ENCODE measurements at places on chromosomes 3 and 15.

DNA sequence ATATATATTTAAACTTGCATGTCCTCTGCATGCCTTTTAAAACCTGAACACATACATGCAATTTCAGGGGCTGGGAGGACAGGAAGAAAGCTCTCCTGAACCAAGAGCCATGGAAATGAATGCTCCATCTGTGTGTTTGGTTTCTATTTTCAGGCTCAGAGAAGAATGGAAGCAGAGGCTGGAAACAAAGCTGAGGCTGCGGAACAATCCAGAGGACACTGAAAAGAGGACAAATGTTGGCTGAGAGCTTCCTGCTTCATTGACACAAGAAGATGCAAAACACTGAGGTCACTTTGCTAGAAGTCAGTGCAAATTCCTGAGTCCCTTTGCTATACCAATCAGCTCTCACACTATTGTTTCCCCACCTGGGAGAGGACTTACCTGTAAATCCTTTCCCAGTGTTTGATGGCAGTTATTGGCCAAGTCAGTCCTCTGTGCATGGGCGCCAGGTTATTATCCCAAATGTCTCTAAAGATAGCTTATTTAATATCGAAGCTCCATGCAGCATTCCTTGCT is 12.7 kb downstream of the FAM240A start:
- no peak for DNase-seq

- DNase-seq: no peak
These were observed 116.5 kb downstream of the THSD4 start for GRCh38 chr15:71231758-71232157.

- no peak for DNase-seq
These were observed 51.5 kb downstream of the C3orf20 start for GRCh38 chr3:14726441-14726780.

DNA sequence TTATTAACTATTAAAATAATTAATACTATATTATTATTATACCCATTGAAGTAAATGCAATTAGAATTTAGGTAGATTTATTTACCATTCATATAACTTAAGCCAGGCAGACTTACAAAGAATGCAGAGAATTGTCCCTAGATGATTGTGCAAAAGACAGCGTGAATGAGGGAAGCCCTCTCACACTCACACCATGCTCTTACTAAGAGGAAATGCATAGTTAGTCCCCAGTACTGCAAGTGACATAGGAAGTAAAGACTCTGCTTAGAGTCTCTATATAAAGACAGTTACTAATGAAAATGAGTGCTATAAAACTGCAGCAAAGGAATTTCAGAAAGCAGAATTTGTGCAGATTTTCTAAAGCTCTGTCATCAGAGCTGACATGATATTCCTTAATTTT is 270.4 kb downstream of the ZBBX start:
- DNase-seq: no peak

DNA sequence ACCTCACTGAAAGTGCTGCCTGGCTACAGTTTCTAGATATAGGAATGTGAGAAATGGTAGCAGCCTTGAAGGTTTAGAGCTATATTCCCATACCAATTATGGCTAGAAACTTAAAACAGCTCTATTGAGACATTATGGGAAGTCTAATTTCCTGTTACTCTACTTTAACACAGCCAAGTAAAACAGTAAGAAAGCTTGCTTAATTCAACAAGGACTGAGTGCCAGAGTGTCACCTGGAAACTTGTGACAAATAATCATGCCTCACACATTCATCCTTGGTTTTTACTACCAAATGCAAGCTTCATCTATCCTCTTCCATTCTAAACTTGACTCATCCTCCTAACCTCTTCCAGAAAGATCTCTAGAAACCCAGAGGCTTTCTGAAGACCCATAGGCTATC is 41.7 kb downstream of the UBE3A start:
- DNase-seq: no peak

DNA sequence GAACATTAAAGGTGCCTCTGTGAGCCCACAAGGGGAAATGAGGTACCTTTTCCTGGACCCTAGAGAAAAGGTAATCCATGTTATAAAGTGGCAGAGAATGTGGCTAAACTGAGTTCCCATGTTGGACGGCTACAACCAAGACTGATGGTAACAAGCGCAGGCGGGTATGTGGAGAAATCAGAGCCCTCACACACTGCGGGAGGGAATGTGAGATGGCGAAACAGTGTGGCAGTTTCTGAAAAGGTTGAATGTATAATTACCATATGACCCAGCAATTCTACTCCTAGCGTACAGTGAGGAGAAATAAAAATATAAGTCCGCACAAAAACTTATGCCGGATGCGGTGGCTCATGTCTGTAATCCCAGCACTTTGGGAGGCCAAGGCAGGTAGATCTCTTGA is 24.1 kb upstream of the SHISA5 start:
- DNase-seq: no peak

DNA sequence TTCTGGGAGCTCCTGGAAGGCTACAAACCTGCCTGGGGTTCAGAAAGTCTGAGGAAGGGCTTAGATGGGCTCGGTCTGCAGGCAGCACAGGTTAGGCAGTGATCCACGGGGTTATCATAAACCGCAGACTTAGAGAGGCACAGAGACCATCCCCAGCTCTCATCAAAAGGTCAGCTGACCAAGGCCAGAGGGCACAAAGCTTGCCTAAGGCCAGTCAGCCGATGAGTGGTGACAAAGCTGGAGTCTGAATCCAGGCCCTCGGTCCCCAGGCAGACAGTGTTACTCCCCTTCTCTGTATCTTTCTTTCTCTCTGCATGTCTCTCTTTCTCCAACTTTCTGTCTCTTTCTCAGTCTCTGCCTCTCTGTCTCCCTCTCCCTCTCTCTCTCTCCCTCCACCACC is 56.5 kb downstream of the ADCY5 start:
- no peak for DNase-seq

- DNase-seq: no peak
These were observed 625.2 kb downstream of the ZIC1 start for GRCh38 chr3:148034353-148034752.

- no peak for DNase-seq
These were observed 34.9 kb downstream of the AMOTL2 start for GRCh38 chr3:134339331-134339730.

- no peak for DNase-seq
These were observed 928.3 kb downstream of the NSUN3 start for GRCh38 chr3:94990952-94991705.

DNA sequence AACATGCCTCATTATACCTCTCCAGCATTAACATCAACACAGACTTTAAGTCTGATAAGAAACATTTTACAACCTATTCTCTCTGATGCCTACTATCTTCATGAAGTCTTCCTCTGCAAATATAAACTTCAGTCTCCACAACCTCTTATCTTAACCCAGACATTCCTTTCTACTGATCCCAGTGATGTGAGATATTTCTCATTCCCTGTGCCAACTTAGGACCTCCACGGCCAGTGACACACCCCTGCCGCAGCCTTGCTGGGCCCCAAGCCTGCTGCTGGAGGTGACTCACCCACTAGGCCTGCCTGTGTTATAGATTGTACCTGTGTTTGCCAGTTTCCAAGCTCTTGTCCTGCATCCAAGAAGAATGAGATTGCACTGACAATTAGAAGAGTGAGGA is 734.5 kb upstream of the CADM2 start:
- DNase-seq: no peak

GRCh38 chr15:46091860-46092450 is 457.1 kb downstream of the SQOR start:
- DNase-seq: no peak

GRCh38 chr3:125163739-125164601 is 48.6 kb downstream of the SLC12A8 start:
- no peak for DNase-seq

DNA sequence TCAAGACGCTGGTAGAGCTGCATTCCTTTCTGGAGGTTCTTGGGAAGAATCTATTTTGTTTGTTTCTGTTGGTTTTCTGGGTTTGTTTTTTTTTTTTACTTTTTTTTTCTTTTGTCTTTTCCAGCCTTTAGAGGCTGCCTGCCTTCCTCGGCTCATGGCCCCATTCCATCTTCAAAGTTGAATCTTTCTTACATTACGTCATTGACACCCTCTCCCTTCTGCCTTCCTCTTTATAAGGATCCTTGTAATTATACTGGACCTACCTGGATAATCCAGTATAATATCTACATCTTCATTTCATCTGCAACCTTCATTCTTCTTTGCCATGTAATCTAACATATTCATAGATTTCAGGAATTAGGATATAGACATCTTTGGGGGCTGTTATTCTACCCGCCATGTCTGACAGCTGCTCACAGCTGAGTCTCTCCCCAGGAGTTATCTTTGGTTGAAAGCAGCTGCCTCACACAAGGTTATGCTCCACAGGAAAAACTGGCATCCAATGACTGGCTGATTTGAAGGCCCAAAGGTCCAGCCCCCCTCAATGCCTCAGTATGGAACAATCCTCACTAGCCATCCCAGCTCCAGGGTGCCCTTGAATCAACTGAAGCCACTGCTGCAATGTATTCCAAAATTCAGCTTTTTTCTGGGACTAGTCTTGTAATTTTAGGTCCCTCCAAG is 38.4 kb upstream of the THBS1 start:
- DNase-seq: no peak

- DNase-seq: no peak
These were observed 25.5 kb upstream of the FLNB start for GRCh38 chr3:57982561-57983243.

DNA sequence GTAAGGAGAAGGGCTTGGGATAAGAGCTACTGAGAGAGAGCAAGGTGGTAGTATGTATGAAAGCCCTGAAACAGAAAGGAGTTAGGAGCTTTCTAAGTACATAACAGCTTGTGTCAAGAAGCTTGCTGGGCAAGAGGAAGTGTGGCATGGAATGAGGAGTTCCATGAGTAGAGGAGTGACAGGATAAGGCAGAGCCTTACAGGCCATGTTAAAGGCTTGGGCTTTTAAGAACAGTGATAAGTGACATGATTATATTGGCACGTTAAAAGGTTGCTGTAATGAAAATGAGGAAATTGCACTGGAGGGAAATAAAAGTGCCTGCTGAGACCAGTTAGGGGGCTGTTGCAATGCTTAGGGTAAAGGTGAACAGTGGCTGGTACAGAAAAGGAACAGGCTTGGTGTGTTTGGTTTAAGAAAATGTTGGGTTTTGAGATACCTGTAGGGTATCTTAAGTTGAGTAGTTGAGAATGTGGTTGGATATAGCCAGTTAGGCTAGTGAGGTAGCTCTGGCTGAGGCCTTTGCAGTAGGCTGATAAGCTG is 49.0 kb downstream of the MEF2A start:
- no peak for DNase-seq

DNA sequence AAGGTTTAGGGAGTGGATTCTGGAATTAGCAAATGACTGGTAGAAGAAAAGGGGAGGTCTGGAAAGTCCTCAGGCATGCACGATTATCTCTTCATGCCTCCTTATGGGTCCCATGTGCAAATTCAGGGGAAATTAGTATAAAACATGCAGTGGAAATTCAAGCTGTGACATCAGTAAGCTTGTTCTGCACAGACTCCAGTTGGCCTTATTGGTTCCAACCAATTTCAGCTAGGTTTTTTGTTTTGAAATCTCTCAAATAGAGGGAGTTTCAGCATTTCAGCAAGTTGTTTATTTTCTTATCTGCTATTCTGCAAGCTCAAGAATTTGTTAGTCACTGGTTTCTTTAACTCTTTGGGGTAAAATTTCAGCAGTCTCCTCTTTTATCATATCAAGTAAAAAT is 774 bp upstream of the TMCO5A start:
- no peak for DNase-seq

DNA sequence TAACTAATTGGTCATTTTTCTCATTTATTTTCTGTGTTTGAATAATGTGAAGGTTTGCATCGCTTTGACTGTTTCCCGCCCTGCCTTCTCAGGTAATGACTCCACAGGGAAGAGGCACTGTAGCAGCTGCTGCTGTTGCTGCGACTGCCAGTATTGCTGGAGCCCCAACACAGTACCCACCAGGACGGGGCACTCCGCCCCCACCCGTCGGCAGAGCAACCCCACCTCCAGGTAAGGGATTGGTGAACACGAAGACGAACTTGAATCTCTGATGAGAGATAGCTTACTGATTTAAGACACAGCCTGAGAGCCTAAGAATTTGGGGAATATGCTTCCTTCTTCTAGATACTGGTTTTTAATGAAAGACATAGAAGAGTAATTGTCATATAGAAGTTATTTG is 22.9 kb downstream of the SNRPN start:
- DNase-seq: no peak

- peak; percentile 24 for DNase-seq
These were observed 75.5 kb downstream of the RBPMS2 start for GRCh38 chr15:64699751-64700388.

- DNase-seq: no peak
These were observed 387.6 kb upstream of the CBLB start for GRCh38 chr3:106256249-106256957.

DNA sequence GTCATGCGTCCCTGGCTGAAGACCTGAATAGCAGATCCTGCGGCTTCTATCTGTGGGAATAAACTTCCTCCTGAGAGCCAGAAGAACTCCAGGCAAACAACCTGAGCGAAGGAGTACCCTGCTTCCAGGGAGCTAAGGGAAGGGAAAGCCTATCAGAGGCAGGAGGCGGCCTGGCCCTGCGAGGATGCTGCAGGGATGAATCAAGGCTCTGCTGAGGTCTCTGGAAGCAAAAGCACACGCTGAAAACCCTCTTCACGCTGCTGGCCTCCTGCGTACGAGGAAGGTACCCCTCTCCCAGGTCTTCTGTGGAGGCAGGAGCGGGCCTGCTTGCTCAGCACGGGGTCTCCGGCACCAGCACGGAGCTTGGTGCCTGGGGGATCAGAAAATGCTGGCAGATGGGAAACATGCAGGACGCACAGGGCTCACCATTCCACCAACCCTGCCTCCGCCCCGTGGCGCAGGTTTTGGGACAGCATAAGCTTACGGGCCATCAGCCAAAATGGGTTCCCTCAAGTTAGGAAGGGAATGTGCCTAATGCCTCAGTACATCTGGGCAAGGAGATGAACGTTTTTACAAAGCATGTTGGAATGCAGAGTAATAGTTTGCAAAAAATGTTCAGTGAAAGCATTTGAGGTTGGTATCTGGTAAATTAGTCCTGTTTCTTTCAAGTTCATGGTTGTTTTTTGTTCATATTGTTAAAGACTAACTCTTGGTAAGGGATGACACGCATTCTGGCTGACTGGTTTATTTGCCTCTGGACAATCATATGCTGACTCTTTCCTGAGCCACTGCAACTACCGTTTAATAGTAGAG is 72.3 kb downstream of the CHSY1 start:
- no peak for DNase-seq

DNA sequence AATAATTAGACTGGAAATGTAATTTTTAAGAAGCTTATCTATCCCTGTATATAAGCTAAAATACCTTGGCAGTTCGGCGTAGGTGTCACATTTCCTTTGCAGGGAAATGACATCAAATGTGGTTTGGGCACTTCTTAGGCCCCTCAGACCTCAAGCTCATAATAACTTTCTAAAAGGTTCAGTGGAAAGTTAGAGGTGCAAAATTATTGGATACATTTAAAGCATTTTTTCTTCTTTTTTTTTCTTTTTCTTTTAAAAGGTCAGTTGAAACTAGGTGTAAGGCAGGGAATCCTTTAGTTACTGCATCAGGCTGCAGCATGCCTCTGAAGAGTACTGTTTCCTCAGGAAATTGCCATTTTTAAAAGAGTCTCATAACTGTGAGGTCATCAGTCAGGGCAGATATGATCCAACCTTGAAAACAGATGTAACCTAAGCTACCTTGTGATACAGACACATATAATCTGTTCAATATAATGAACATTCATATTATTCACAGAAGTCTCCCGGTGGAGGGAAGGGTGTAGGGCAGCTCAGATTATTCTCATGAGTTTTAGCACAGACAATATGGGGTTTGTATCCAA is 4.8 kb downstream of the SACM1L start:
- no peak for DNase-seq

- no peak for DNase-seq
These were observed 78.7 kb downstream of the ATP1B3 start for GRCh38 chr3:141955175-141955574.

GRCh38 chr3:143627336-143627735 is 220.9 kb downstream of the SLC9A9 start:
- DNase-seq: no peak
